ENCODE measurements at places on chromosomes 2 and 18. TPM values are rescaled to one million over a fixed set of nuclear protein-coding genes. Genes with fewer than 3 reads are reported as not detected.

SERPINB7 gene
- 33.6 TPM for total RNA-seq

ARHGEF4 gene
- 1.0 TPM for total RNA-seq

SERPINB13 gene
- total RNA-seq = not detected

SULT1C3 gene
- not detected for total RNA-seq

SP110 gene
- total RNA-seq = 20.6 TPM

RNU2-63P gene
- total RNA-seq = not detected

TAF1B gene
- total RNA-seq = 25.2 TPM

SERPINE2 gene
- total RNA-seq = 709 TPM
